H54 (cell line): ENCODE measurements at places on chromosomes 5 and 9.
A peak's percentile ranks its signal among the peaks of the same experiment; 100 is the strongest.

- DNase-seq, result peak; percentile 44
Observed at GRCh38 chr5:136424835-136425584, 59.7 kb upstream of the TRPC7 start.

GRCh38 chr9:83182071-83182470 lies 119.1 kb upstream of the RASEF start:
- DNase-seq, result no peak

DNA sequence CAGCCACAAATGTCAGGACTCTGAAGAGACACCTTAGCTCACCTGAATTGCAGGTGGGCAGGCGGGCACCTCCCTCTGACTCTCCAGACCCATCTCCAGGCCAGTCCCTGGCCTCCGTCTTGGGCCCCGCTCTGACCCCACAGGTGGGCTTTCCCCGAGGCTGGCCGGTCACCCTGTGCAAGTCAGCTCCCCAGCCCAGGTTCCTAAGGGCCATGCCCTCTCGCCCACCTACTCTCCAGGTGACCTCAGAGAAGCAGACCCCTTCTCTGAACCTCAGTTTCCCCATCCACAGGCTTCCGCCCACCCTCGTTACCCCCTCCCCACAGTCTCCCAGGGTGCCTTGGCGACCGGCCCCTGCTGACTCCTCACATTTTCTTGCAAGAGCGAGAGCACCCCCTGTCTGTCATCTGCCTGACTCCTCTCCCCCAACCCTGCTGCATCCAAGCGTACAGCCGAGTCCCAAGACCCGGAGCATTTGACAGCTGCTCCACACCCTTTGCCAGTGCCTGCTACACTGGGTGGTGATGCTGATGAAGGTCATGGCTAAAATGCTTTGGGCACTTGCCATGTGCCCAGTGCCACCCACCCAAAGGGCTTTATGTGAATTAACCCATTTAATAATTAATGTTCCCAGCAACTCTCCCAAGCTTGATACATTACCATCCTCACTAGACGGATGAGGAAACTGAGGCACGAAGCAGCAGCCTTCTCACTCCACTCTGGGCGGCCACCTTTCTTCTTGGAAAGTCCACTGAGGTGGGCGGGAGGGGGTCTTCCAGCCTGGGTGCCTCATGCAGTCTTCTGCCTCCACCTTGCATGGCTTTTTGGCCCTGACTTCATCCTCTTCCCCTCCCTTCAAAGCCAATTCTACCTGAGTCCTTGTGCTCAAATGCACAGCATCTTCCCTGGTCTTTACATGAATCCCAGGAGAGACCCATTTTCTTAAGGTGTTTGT lies 51.1 kb upstream of the ORM1 start:
- no peak for DNase-seq

DNA sequence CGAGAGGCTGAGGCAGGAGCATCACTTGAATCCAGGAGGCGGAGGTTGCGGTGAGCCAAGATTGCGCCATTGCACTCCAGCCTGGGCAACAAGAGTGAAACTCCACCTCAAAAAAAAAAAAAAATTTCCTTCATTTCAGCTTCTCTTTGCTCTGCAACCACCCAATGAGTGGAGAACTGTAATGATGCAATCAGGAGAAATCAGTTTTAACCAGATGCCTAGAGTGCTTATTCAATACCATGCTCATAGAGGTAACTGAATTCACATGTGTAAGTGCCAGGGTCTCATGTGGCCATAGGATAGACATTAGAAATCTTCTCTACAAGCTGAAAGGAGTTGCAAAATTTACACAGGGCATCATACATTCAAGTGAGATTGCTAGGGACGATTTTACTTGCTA lies 70.6 kb downstream of the HMHB1 start:
- no peak for DNase-seq

- DNase-seq, result peak; percentile 40
Observed at GRCh38 chr5:78985725-78986223, 664 bp upstream of the ARSB start.

DNA sequence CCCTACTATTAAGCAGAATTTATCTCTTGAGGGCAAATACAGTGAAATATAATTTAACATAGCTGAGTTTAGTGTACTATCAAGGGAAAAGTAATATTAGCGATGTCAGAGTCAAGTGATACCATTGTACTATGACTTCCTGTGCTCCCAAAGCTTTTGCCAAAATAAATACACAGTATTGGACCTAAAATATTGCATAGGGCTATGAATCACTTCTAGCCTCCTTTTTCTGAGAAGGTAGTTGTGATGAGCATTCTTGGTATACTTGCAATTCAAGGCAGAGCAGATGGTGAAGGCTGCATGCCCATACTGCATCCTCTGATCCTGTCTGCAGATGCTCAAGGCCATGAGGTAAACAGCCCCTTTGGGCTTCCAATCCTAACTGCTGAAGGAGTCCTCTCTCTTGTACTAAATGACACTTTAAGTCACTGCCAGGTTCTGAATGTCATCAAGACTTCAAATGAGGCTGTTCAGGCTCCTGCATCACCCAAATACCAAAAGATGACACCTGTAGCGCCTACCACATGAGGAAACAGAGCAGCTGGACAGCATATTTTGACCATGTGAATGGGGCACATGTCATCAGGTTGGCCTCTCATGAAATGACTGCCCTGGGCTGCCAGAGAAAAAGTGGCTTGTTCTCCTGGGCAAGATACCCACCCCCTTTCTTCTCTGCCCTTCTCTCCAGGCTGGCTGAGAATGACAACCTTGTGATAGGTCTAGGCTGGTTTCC lies 29.7 kb upstream of the PPP2CA start:
- DNase-seq, result no peak

- DNase-seq, result no peak
Observed at GRCh38 chr9:120683150-120683549, 31.1 kb downstream of the MEGF9 start.

GRCh38 chr9:116907989-116908388 lies 220.9 kb downstream of the TRIM32 start:
- no peak for DNase-seq

DNA sequence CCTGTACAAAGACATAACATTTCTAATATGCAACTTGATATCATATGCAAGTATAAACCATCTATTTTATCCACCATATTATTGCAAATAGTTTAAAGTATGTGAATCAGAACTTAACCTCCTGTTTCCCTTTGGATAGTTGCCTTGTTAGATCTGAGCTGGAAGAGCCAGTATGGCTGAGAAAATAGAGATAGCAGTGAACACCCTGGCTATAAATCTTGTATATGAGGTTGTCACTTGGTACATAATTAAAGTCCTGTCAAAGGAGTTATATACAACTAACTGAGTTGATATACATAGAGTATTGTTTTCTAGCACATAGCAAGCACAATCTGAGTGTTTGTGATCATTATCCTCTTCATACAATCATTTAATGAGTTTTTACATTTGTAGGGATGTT lies 272.3 kb downstream of the NTRK2 start:
- no peak for DNase-seq

DNA sequence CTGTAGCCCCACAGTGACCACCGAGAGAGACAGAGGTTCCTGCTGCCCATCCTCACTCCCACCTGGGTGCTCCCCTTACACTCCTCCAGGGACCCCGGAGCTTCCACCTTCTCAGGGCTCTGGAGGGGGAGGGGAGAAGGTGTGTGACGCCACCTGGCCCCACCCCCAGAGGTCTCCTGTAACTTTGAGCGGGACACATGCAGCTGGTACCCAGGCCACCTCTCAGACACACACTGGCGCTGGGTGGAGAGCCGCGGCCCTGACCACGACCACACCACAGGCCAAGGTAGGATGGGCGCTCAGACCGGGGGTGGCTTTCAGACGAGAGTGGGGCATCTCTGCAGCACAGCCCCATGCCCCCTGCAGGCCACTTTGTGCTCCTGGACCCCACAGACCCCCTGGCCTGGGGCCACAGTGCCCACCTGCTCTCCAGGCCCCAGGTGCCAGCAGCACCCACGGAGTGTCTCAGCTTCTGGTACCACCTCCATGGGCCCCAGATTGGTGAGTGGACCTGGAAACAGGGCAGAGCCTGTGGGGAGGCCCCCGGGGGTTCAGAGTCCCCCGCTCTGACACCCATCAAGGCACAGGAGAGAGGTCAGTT lies 4.5 kb downstream of the MAMDC4 start:
- no peak for DNase-seq

DNA sequence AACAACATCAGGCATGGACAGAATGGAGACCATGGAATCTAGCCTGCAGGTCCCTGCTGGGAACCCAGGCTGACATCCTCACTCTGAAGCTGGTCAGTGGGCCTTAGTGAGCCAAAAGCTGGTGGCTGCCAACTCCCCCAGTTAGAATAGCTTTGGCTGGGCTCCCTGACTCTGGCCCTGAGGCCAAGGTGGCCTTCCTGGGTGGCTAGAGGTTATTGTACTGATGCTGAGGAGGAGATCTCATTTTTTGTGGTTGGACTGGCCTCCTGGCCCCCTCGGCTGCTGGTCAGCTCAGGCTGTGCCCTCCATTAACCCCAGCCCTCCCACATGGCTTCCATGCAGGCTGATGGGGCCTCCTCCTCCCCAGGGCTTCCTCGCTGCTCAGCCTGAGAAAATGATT lies 101.2 kb upstream of the PANK3 start:
- DNase-seq, result no peak

DNA sequence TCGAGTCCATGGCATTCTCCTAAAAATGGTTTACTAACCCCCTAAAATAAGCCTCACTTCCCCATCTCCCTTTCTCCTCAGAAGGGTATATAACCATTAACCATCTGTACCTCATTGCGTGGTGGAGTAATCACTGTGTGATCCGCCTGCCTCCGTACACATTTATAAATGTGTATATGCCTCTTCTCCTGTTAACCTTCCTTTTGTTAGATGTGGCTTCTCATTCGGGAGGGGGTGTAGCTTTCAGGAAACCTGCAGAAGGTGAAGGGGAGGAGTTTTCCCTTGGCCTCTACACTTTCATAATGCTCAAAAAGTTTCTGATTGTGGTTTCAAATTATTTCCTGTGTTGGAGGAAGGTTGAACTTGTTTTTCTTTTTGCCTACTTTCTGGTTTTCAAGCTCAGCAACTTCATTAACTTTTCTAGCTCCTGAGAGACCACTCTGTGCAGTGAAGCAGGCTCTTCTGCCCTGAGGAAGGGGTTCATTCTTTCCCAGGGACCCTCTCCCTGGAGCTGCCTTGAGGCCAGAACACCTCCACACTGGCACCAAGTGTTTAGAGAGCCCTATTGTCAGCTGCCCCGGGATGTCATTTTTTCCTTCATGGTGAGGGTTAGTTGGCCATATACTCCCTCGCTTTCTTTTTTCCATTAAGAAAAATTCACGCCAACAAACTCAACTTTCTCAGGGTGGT lies 46.9 kb downstream of the RASGRF2 start:
- no peak for DNase-seq

- DNase-seq, result no peak
Observed at GRCh38 chr9:708182-708550, 133.3 kb upstream of the DMRT1 start.

GRCh38 chr5:14133394-14133793 lies 9.7 kb upstream of the TRIO start:
- DNase-seq, result no peak

GRCh38 chr5:149175346-149176105 lies 34.2 kb downstream of the ABLIM3 start:
- no peak for DNase-seq

GRCh38 chr5:95821110-95822021 lies 1.2 kb downstream of the GLRX start:
- DNase-seq, result no peak

DNA sequence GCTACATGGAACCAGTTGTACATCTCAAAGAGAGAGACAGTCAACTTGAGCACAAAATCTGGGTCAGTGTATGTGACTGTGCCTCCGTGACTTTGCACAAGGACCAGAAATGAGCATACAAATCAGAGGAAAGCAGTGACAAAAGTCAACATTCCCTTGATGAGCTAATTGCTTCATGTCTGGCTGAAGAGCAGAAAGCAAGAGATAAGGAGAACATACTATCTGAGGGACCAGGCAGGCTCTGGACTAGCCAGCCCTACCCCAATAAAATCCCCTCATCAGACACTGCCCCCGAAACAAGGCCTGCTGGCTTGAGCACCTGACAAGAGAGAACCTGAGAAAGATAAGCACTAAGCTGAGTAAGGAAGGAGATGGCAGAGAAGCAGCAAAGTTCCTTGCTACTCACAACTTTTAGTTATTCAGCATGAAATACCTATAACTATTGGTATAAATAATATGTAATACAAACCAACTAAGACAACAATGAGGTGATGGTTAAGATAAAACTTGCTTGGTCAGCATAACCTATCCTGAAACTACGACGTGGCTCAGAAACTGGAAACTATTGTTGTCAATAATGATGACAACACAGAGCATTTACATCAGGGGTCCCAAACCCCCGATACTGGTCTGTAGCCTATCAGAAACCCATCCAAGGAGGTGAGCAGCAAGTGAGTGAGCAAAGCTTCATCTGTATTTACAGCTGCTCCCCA lies 9.5 kb downstream of the SIL1 start:
- DNase-seq, result no peak

GRCh38 chr5:160637357-160638090 lies 214.5 kb downstream of the ATP10B start:
- DNase-seq, result no peak

GRCh38 chr9:125513668-125514413 lies 193.2 kb downstream of the MAPKAP1 start:
- DNase-seq, result peak; percentile 97

GRCh38 chr9:2093920-2094597 lies 78.9 kb downstream of the SMARCA2 start:
- DNase-seq, result peak; percentile 30

GRCh38 chr5:133781436-133782225 lies 169.3 kb upstream of the FSTL4 start:
- DNase-seq, result no peak

GRCh38 chr5:133470841-133471240 lies 141.5 kb downstream of the FSTL4 start:
- no peak for DNase-seq

DNA sequence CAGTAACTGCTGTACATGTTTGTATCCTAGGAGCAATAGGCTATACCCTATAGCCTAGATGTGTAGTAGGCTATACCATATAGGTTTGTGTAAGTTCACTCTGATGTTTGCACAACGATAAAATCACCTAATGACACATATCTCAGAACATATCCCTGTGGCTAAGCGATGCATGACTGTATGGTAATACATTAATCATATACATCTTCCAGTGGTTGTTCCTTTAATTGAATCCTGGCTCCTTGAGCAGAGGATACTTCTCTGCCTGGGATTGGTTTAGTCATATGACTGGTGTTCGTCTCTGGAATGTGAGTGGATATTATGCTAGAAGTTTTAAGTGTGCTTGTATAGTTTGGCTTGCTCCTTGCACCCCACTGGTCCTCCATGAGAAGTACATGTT lies 425.8 kb downstream of the MAN2A1 start:
- no peak for DNase-seq

DNA sequence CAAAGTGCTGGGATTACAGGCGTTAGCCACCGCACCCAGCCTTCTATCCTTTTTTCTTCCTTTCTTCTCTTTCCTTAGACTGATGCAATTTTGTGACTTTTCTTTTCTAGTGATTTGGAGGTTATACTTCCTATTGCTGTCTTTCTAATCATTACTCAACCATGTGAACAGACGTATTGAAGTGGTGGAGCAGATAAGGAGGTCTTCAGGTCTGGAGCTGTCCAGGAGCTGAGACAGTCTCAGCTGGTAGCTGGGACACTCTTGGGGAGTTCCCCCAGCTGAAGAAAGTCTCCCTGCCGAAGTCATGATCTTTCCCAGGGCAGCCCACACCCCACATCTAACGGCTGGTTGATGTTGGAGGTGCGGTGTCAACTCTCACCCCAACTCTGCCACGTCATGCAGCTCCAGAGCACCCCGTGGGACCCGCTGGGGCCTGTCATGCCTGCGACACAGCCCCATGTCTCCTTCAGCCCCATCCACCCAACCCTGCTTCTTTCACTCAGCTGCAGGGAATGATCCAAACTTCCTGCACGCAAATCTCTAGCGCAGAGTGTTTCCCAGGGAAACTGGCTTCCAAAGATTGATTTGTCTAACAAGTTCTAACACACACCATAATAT lies 41.1 kb downstream of the NSUN2 start:
- no peak for DNase-seq
